ENCODE measurements at places on chromosomes 3 and 15.

- DNase-seq = no peak
Observed at GRCh38 chr3:138042043-138042442, 32.1 kb downstream of the CLDN18 start.

GRCh38 chr15:29765234-29765841 is 56.9 kb downstream of the TJP1 start:
- DNase-seq = no peak

DNA sequence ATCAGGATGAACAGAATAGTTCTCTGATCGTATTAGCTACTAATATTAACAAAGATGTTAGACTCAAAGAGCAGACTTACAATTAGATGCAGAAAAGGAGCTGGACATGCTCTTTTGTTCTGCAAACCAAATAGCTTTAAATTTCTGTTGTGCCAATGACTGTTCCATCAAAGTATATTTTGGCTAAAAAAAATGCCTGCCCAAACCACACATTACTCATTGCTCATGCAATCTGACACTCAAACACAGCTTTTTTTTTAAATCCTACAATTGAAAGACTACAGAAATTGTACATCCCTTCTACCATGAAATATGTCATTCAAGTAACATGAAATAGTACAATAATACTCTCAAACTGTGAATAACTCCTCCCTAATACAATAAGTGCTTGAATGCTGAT is 48.6 kb downstream of the SHOX2 start:
- no peak for DNase-seq

DNA sequence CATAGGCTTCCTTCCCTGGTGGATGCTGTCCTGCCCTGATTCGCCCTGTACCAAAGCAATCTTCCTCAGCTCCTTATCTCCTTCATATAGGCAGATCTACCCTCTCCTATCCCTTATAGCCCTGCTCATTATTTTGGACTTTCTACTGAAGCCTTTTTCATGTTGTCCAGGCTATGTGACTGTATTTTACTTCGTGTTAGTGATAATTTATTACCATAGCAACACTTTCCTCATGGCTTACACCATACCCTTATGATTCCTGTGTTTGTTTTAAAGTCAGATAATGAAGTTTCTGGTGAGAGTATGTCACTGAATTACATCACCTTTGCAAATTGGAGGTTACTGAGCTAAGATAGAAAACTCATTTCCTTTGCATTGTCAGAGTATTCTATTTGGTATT is 352.6 kb downstream of the NLGN1 start:
- DNase-seq = no peak

DNA sequence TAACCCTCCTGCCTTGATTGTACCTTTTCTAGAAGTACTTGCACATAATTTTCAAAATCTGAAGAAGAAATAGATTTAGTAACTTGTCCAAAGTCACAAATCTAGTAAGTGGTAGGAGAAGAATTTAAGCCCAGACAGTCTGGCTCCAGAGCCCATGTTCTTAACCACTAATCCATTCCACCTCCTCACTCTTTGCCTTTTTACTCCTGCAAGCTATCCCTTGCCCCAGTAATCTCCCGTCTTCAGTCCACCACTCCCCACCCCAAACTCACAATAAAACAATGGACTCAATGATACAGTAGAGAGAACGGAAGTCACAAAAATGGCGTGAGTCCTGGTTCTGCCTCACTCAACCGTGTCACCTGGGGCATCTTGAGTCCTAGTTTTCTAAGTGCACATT is 48.7 kb downstream of the SETMAR start:
- DNase-seq = no peak

DNA sequence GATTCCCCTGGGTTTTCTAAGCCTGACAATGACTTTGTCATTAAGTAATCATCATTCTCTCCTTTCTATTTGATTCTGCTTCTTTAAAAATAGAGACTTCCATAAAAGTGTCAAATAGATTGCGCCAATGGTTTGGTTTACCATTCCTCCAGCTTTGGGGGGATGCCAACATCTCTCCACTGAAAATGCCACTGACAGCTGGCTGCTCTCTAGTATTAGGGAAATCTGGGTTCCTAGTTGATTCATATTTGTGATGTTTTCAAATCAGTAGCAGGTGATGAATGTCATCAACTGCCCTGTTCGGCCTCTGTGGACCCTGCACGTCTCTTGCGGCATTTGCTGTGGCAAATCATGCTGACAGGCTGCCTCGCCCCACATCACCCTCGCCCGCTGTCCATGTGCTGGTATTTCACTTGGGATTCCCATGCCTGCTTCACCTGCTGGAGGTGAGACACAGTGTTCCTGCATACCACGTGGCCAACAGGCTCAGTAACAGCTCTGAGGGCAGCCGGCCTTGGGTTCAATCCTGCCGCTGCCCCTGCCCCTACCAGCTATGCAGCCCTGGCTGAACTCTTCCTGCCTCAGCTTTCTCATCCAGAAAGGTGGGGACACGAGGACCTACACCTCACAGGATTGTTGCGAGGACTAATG is 28.1 kb downstream of the ZXDC start:
- DNase-seq = no peak

DNA sequence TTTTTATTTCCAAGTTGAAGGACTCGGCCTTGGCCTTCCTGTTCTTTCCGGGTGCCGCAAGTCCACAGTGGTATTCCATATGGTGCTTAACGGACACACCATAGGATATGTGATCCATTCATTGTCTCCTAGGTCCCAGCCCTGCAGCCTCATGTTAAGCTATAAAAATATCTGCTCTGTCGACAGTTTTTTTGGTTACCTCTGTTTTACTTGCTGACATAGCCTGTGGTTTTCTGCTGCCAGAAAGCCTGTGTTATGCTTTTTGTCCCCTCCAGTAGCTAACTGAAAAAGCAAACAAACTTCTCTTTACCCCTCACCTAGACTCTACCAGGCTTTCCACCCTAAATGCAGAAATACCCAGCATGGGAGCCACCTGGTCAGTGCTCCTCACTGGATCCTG is 5.3 kb downstream of the INAFM2 start:
- DNase-seq = no peak

GRCh38 chr3:49785565-49786356 is 581 bp downstream of the IP6K1 start:
- peak; percentile 33 for DNase-seq

DNA sequence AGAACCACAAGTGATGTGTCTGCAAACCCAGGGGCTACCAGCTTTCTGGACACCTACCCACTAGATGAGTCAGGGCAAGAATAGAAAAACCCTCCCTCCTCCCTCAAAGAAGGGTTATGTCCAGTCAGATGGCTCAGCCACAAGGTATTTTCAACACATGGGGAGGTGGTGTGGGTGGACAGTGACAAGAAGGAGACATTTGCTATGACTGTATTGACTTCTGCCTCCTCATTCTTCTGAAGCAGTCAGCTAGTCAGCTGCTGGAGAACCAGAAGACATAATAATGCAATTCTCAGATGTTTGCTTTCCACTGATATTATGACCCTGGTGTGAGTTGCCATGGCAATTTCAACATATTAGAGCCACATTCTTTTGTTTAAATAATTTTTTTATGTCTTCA is 66.7 kb upstream of the GOLGA8B start:
- DNase-seq = no peak

DNA sequence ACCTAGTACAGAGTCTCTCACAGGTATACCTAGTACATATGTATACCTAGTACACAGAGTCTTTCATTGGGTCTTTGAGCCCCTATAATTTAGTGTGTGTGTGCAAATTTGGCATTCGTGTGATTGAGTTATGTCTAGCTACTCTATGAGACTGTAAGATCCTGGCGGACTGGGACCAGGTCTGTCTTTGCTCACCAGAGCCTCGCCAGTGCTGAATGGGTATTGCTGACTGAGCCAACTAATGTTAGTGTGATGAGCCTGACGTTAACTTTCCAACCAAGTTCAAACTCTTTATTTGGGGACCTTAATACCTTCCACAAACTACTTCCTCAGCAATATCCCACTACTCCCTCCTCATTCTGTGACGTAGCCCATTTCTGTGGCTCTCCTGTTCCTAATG is 35.6 kb downstream of the SETMAR start:
- no peak for DNase-seq

DNA sequence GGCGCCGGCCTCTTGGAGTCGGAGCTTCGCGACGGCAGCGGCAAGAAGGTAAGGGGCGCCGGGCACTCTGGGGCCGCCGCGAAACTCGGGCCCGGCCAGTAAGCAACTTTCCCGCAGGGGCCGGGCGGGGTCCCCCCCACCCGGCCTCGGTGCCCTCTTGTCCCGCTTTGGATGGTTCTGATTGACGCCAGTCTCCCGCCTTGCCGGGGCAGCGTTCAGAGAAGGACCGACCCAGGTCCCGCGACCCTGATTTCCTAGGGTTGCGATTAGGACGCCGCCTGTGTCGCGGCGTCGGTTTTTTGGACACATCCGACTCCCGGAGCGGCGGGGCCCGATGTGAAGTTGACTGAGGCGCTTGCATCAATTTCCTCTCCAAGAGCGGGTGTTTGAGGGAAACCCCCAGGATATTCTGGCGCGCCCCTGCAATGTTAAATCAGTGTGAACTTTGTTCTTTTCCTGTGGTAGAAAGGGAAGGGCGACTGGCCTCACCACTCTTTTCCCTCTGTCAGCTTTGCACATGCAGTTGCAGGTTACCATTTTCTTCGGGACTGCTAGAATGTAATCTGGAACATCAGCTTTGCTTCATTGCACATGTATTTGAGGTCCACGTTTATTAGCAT is 755 bp downstream of the PDE8A start:
- DNase-seq = no peak

- no peak for DNase-seq
Observed at GRCh38 chr3:131778526-131778925, 256.3 kb downstream of the CPNE4 start.

- DNase-seq = no peak
Observed at GRCh38 chr3:9316881-9317361, 45.9 kb upstream of the THUMPD3 start.

DNA sequence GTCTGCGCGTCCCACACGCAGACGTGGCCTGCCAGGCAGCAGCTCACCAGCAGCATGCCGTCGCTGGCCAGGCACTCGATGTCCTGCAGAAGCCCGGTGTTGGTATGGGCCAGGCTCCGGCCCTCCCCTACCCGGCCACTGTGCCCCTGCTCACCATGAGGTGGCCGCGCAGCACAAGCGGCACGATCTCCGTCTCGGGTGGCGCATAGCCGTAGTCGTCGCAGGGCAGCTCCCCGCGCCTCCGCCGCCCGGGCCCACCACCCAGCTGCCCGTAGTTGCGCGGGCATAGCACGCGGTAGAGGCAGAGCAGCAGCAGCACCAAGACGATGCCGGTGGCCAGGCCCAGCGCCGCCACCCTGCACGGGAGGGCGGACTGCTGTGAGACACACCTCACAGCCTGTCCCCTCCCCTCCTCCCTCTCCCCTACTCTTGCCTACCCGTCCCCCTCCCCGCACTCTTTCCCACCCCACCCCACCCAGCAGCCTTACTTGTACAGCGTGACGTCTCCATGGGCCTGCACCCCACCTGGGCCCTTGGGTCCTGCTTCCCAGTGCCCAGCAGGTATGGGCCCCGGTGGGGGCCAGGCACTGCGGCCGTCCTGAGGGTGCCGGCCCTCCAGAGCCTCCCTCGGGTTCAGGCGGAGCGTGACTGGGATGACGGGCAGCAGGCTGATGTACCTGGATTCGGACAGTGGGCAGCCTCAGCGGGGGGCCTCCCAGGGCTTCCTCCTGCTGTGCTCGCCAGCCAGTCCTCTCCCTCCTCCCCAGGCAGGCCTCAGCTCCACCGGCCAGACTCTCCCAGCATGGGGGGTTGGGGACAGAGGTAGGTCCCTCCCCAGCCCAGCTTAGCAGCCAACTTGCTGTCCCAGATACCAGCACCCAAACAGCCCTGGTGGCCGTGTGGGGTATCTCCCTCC is 37.6 kb downstream of the PTPN23 start:
- no peak for DNase-seq

DNA sequence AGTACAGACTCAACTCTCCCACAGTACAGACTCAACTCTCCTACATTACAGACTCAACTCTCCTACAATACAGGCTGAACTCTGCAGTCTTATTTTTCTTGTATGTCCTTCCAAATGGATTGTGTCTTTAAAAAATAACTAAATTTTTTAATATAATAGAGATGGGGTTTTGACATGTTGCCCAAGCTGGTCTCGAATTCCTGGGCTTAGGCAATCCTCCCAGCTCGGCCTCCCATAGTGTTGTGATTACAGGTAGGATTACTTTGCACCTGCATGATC is 31.2 kb upstream of the UBXN7 start:
- no peak for DNase-seq

DNA sequence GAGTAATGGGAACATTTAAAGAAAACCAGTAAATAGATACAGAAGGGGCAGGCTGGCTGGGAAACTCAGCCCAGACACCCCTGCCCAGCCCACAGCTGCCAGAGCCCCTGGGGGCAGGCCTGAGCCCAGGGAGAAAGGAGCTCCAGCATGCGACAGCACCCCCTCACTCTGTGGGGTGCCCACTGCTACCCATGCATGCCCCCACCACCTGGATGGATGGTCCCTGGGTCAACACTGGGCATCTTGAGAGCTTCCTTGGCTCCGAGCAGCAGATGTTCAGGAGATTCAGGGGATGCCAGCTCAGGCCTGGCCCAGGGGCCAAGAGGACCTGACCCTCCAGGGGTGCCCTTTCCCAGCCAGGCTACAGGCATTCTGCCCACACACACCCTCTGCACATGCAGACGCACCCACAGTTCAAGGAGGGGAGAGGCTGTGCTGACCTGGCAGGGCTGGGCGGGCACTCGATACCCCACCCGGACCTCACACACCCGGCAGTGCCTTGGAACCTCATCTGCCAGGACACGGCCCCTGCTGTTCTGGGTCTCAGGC is 31.5 kb downstream of the PTH1R start:
- no peak for DNase-seq

- DNase-seq = no peak
Observed at GRCh38 chr3:159859424-159859823, 129.2 kb upstream of the IL12A start.

- DNase-seq = no peak
Observed at GRCh38 chr3:43214616-43215015, 71.7 kb upstream of the SNRK start.

DNA sequence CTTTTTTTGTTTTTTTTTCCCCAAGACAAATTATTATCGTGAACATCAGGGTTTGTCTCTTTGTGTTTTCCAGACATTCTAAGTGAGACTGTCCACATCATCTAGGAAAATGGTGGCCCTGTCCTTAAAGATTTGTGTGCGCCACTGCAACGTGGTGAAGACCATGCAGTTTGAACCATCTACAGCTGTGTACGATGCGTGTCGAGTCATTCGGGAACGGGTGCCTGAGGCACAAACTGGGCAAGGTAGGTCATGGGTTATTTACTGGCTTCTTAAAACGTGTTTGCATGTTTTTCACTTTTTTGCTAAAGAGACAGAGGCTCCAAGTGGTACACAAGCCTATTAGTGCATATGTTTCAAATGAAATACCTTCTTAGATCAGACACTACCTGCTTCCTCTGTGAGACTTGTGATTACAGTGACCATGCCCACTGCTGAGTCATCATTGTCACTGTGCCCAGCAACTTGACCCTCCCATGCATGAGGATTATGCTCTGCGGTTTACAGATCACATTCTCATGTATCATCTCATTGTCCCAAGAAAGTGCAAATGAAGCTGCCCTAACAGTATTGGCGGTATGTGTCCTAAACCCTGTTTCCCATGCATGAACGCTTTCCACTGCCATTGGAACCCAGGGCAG is 395.2 kb upstream of the TPM1 start:
- no peak for DNase-seq
